ENCODE measurements at places on chromosomes 1 and 21. TPM values are rescaled to one million over a fixed set of nuclear protein-coding genes. Genes with fewer than 3 reads are reported as not detected.

KCNA2 gene
- 0.69 TPM for polyA plus RNA-seq

RUNX3 gene
- polyA plus RNA-seq: 18.0 TPM

HMGCL gene
- 56.6 TPM for polyA plus RNA-seq

NUAK2 gene
- polyA plus RNA-seq: 14.3 TPM

LMX1A gene
- polyA plus RNA-seq: 0.04 TPM

HCN3 gene
- 0.69 TPM for polyA plus RNA-seq

EFNA3 gene
- 9.0 TPM for polyA plus RNA-seq

MATN1 gene
- polyA plus RNA-seq: not detected

WNT2B gene
- 1.2 TPM for polyA plus RNA-seq

CDC20 gene
- polyA plus RNA-seq: 65.7 TPM

SELENON gene
- 4.6 TPM for polyA plus RNA-seq

DRAXIN gene
- 0.13 TPM for polyA plus RNA-seq

ATP5IF1 gene
- polyA plus RNA-seq: 759 TPM

CAMK2N1 gene
- polyA plus RNA-seq: 43.9 TPM

MYCL gene
- 5.8 TPM for polyA plus RNA-seq

LCE2A gene
- not detected for polyA plus RNA-seq

F13B gene
- polyA plus RNA-seq: not detected

SLC30A10 gene
- polyA plus RNA-seq: 2.4 TPM

RAB42 gene
- 3.4 TPM for polyA plus RNA-seq

PTCH2 gene
- polyA plus RNA-seq: not detected

TLCD4 gene
- 10.5 TPM for polyA plus RNA-seq

MTARC1 gene
- polyA plus RNA-seq: 8.6 TPM

GON4L gene
- polyA plus RNA-seq: 7.2 TPM

RNF19B gene
- 43.2 TPM for polyA plus RNA-seq

CNKSR1 gene
- 16.0 TPM for polyA plus RNA-seq

CA14 gene
- polyA plus RNA-seq: not detected

CASZ1 gene
- 4.2 TPM for polyA plus RNA-seq

SGIP1 gene
- polyA plus RNA-seq: not detected

LCE3E gene
- not detected for polyA plus RNA-seq

LRRC42 gene
- 25.4 TPM for polyA plus RNA-seq

CFAP74 gene
- polyA plus RNA-seq: 0.03 TPM

FMO3 gene
- polyA plus RNA-seq: 0.82 TPM

SOX13 gene
- 15.5 TPM for polyA plus RNA-seq

PADI1 gene
- 0.92 TPM for polyA plus RNA-seq

CXADR gene
- 7.8 TPM for polyA plus RNA-seq

ALX3 gene
- polyA plus RNA-seq: not detected

SYTL1 gene
- 3.2 TPM for polyA plus RNA-seq

CR1L gene
- polyA plus RNA-seq: 0.73 TPM

C1orf210 gene
- polyA plus RNA-seq: 44.6 TPM

SLAMF7 gene
- polyA plus RNA-seq: 31.0 TPM

FAM131C gene
- polyA plus RNA-seq: not detected

ZMYND12 gene
- 1.2 TPM for polyA plus RNA-seq

ZNF648 gene
- polyA plus RNA-seq: 0.04 TPM

CFAP141 gene
- polyA plus RNA-seq: not detected

SERPINC1 gene
- polyA plus RNA-seq: 0.10 TPM

LORICRIN gene
- not detected for polyA plus RNA-seq

VHLL gene
- polyA plus RNA-seq: not detected

All from sigmoid colon (tissue), 7 donors.